GM12865 (cell line): ENCODE measurements at places on chromosomes 5 and 9.

DNA sequence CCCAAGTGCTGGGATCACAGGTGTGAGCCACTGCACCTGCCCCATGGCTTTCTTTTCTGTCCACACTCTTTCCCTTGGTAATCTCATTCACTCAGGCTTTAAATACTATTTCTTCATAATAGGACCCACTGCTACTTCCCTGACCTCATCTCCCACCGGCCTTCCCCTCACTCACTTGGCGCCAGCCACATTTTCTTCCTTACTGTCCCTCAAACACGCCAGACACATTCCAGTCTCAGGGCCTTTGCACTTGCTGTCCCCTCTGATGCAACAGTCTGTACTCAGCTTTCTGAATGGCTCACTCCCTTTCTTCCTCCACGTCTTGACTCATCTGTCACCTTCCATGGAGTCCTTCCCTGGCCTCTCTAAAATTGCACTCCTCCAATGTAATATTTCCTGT, 111.1 kb upstream of the MVB12B start:
- no peak for DNase-seq

GRCh38 chr5:155368490-155368889, 354.9 kb downstream of the KIF4B start:
- no peak for DNase-seq

- DNase-seq: no peak
Measured at GRCh38 chr9:127450243-127450760, 904 bp downstream of the RPL12 start.

GRCh38 chr9:1759009-1759408, 256.1 kb upstream of the SMARCA2 start:
- peak; percentile 98 for DNase-seq

DNA sequence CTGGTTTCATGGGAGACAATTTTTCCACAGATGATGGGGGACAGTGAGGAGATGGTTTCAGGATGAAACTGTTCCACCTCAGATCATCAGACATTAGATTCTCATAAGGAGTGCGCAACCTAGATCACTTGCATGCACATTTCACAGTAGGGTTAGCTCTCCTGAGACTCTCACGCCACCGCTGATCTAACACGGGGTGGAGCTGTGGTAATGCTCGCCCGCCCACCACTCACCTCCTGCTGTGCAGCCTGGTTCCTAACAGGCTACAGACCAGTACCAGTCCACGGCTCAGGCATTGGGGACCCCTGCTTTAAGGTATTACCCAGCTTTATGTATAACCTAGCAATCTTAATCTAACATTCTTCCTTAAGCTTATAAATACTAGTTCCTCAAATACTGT, 35.6 kb downstream of the TTC39B start:
- peak; percentile 7 for DNase-seq

- DNase-seq: no peak
Measured at GRCh38 chr5:16918891-16919671, 17.0 kb downstream of the MYO10 start.

- no peak for DNase-seq
Measured at GRCh38 chr5:73542020-73542419, 23.4 kb downstream of the ANKRA2 start.

DNA sequence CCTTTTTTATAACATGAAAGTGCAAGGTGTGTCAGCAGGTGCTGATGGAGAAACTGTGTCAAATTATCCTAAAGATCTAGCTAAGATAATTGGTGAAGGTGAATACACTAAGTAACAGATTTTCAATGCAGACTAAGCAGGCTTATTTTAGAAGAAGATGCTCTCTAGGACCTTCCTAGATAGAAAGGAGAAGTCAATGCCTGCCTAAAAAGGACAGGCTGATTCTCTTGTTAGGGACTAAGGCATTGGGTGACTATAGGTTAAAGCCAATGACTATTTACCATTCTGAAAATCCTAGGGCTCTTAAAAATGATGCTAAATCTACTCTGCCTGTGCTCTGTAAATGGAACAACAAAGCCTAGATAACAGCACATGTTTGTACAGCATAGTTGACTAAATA, 1682.4 kb downstream of the MAT2B start:
- DNase-seq: no peak

- DNase-seq: peak; percentile 50
Measured at GRCh38 chr9:93096131-93096802, at the start of gene CARD19. TSS of gene CARD19 (plus strand) at chr9:93096217. CDS start at chr9:93096346, 129 bp downstream.

DNA sequence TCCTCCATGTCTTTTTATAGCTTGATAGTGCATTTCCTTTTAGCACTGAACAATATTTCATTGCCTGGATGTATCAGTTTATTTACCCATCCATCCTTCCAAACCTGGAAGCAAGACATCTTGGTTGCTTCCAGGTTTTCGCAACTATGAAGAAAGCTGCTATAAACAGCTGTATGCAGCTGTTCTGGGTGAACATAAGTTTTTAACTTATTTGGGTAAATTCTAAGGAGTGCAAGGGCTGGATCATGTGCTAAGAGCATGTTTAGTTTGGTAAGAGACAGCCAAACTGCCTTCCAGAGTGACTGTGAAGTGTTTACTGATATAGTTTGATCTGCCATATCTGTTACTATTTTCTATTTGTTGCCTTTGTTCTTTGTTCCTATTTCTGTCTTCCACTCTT, 58.5 kb downstream of the CSF2 start:
- DNase-seq: no peak

DNA sequence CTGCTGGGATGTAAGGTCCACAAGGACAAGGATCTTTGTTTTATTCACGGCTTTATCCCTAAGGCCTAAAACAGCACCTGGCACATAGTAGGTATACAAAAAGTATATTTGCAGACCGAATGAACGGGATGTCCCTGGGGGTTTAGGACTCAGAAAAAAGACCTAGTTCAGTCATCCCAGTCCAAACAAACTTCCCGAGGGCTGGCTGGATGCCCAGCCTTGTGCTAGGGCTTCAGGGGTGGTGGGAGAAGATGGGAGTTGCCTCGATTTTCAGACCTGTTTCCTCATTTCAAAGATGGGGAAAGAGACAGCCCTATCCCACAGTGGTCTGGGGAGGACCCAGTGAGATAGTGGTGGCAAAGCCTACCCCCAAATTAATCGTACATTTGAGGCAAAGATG, 3.0 kb upstream of the PROB1 start:
- DNase-seq: no peak

GRCh38 chr9:7387840-7388239, 411.7 kb downstream of the DMAC1 start:
- no peak for DNase-seq

DNA sequence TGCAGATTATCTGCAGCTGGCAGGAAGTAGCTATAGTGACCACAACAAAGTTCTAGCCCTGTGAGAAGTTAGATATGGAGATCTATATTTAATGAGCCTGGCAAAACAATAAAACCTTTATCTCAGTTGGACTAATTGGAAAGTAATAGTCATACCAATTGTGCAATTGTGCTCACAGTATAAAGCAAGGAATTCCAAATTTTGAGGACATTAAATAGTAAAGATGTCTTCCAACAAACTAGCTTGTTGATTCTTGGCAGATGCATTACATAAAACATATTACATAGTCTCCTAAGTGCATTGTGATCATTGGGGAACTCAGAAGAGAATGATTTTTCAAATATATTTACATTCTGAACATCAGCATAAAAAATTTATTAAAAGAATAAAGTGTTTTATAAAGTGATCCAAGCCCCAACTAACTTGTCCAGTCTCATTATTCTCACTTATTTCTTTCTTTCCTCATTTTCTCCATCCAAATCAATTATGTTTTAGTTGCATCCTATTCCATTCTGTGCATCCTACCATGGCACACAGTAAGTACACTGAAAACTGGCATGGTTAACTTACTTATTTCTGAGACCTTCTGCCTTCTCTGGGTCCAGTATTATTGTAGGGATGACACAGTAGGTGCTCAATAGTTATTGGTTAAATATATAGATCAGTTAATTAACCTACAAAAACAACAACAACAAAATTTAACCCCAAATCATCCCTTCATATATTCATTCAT, 977.2 kb upstream of the NUDT12 start:
- no peak for DNase-seq

DNA sequence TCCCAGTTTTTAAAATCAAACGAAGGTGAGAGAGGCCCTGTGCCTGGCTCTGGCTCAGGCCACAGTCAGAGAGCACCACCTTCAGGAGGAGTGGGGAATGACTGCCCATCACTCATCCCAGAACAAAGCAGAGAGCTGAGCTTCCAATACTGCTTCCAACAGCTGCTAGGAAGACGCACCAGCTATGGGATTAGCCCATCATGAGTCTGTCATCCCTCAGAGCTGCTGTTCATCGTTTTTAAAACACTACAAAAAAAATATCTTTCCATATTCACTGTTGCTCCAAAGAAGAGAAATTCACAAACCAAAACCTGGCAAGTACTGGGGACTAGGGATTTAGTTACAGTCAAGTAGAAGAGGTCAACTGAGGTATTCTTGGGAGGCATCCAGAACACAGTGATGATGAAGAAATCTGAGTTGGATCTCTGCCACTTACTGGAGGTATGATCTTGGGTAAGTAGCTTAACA, 102.4 kb downstream of the CDK5RAP2 start:
- DNase-seq: peak; percentile 9

- no peak for DNase-seq
Measured at GRCh38 chr9:129936222-129936621, 101.0 kb downstream of the USP20 start.

- no peak for DNase-seq
Measured at GRCh38 chr5:154234551-154234950, 44.0 kb downstream of the GALNT10 start.

GRCh38 chr5:40021007-40021406, 596.2 kb upstream of the DAB2 start:
- no peak for DNase-seq

DNA sequence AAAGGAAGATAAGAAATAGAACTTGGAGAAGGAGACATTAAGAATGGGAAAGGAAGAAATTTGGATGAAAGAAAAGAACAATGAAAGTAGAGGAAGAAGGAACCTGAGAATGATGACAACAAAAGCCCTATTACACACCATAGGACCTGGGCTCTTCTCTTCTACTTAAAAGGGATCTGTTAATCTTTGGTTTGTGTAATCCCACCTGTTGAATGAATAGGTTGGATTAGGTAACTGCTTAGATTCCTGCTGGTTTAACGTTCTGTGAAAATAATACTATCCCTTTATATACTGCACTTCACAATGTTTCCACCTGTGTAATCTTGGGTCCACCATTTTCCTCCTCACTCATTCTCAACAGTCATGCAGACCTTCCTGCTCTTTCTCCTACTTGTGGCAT, 157.8 kb upstream of the ATP10B start:
- no peak for DNase-seq

DNA sequence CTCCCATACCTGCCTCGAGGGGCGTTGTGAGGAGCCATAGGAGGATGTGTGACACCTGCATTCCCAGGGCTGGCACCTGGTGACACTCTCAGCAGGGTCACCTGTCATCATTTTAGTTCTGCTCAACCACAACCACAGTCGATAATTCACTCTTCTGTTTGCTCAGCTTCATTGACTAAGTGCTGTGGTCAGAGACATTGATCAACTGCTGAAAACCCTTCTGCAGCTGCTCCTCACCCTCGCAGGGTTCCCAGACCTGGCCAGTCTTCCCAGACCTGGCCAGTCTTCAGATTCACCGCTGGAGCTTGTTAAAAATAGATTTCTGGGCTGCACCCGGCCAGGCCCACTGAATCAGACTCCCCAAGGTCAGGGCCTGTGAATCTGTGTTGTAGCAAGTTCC, 92.8 kb downstream of the MVB12B start:
- no peak for DNase-seq

DNA sequence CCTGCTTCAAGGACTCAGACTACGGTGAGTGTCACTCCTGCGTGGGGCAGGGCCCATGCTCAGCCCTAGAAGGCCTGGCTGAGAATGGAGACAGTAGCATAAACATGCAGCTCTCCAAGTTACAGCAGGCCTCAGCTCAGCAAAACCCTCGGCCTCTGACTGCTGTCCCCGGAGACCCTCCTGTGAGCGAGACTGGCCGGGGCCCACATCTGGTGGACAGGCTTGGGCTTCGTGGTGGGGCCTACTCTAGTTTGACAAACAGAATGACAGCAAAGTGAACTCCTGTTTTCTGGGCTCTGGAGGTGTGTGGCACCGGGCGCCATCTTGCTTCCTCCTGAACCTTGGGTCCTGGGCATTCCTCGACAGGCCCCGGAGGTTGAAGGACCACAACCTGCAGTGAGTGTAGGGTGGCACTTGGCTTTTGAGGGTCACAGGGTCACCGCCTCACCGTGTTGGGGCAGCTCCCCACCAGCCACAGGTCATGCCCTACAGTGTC, 97.5 kb downstream of the PHF2 start:
- no peak for DNase-seq

DNA sequence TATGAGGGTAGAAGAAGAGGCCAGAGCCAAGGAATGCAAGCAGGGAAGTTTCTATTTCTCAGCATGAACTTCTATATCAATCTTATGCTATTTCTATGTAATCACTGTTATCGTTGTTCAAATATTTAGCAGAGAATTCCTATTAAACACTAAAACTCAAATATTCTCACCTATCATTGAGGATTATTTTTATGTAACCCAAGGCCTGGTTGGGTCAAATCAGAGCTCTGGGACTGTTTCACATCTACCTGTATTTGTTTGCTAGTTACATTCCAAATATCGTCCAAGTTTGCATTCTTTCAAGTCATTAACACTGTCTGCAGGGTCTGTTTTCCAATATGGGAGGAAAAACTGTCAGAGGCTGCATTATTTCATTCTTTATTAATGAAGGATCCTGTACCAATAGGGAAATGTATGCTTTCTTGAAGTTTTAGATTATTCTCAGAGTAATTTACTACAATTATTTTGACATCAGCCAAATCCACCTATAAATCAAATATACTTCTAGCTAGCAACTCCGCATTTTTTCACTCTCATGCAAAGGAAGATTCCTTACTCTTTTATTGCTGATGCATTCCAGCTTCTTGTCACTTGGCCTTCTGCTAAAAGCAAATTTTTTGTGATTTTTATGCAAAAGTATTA, 52.2 kb downstream of the LURAP1L start:
- DNase-seq: no peak

- no peak for DNase-seq
Measured at GRCh38 chr5:39370555-39371366, 6.5 kb upstream of the C9 start.

GRCh38 chr9:76379494-76379893, 14.7 kb downstream of the RFK start:
- no peak for DNase-seq

DNA sequence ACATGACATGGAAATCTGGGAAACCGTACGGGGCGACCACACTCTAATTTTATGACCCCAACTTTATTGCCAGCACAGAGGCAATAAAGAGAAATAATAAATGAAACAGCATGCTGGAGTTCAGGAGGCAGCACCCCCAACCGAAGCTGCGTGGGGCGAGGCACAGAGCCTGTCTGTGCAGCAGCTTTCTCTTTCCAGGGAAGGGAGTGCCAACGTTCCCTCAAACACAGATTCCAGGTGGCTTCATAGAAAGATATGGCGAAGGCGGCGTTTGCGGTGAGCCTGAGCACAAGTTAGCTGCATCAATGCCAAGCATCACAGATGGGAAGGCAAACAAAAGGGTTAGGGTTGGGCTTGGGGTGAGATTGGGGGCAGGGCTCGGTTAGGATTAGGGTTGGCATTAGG, 114.8 kb downstream of the HSD17B3 start:
- no peak for DNase-seq

DNA sequence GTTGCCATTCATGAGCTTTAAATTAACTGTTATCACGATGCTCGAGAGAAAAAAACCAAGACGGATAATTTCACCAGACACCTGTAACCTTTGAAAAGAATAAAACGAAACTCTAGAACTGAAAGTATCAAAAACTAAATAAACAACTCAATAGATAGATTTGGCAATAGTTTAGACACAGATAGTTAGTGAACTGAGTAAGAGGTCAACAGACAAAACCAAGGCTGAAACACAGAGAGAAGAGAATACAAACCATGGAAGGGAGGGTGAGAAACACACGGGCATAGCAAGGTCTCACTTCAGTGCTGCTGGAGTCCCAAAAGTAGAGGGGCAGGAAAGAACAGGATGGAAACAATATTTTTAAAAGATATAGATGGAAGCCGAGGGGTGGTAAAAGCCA, 3.3 kb upstream of the OR2V1 start:
- no peak for DNase-seq
